ENCODE measurements at places on chromosomes 6 and 20.

GRCh38 chr6:146590492-146590891 is 8.3 kb upstream of the ADGB start:
- DNase-seq = no peak

DNA sequence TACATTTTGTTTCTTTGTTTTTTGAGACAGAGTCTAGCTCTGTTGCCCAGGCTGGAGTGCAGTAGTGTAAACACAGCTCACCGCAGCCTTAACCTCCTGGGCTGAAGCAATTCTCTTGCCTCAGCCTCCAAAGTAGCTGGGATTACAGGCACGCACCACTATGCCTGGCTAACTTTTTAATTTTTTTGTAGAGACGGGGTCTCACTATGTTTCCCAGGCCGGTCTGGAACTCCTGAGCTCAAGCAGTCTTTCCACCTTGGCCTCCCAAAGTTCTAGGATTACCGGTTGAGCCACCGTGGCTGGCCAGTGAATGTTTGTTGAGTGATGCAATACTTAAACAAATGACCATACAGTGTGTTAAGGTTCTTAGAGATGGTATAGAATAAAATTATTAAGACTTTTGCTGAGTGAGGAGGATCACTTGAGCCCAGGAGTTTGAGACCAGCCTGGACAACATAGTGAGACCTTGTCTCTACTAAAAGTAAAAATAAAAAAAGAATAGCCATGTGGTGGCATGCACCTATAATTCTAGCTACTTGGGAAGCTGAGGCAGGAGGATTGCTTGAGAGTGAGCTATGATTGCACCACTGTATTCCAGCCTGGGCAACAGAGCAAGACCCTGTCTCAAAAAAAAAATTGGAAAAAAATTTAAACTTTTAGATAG is 13.4 kb downstream of the CEP250 start:
- no peak for DNase-seq

GRCh38 chr6:51929934-51930574 is 157.4 kb downstream of the PKHD1 start:
- DNase-seq = no peak

DNA sequence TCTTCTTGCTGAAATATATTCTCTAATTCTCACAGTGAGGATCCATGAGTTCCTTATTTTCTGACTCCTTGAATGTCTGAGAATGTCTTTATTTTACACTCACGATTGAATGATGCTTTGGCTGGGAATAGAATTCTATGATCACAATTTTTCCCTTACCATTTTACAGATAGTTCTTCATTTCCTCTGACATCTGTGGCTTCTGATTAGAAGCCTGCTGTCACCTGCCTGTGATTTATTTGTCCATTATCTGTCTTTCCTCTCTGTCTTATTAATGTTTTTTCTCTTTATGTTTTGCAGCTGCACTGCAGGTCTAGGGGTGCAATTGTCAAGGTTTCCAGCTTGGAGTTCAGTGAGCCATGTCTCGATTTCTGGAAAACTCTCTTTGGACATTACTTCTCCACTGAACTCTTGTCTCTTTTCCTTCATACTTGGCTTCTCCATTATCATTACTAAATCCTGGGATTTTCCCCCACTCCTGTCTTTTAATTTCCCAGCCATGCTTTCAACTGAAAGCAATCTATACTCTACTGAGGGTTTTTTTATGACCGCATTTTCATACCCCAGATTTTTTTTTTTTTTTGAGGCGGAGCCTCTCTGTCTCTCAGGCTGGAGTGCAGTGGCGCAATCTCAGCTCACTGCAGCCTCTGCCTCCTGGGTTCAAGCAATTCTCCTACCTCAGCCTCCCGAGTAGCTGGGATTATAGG is 121.2 kb upstream of the PRND start:
- no peak for DNase-seq

Data from stimulated activated CD4-positive, alpha-beta T cell treated with anti-CD3 and anti-CD28 coated beads, Interleukin-1b, Interleukin-23, amount 100 ng/mL, for 48 hours (primary cell).